ENCODE measurements at places on chromosomes 5 and 9. TPM values are rescaled to one million over a fixed set of nuclear protein-coding genes. Genes with fewer than 3 reads are reported as not detected.

Gene INSL6
- total RNA-seq = not detected

DNA sequence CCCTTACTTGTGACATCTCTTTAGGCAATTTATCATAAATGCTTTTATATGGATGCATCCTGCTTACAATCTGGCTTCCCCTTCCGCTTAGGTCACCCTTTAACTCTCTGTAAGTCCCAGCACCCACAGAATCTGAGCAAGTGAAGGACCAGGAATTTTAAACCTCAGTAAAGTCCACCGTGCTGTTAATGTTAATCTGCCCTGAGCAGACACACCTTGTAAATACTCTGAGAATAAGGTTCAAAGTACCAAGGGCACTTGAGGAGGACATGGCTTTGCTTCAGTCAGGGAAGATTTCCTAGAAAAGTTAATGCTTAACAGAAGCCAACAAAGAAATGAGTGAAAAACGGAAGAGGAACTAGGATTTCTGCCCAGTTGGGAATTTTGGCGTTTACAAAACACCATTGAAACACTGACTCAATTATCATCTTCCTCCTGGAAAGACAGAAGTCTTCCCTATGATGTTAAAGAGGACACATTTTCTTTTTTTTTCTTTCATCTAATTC lies 26.4 kb upstream of the TTC39B start:
- DNase-seq = no peak
- no peaks in the 10 kb centered on the region for H3K27me3 ChIP-seq
- H3K4me3 ChIP-seq = no peak overlapping the region
- no peak overlapping the region for H3K27ac ChIP-seq
- no peaks in the 10 kb centered on the region for H3K36me3 ChIP-seq

DNA sequence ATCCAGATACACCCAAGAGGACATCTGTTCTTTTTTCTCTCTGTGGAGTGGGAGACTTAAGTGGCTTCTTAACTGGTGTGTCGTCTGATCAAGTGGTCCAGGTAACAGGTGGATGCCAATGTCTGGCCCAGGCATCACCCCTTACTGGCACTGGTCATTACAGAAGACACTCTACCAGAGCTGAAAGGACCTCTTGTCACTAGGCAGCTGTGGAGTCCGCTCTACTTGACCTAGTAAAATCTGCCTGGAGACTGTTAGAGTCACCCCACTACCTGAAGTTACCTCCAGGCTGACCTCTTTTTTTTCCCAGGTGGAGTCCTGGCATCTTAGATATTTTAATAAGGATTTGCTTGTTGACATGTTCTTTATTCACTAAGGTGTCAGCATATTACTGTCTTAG lies 22.5 kb downstream of the FXN start:
- DNase-seq = peak; percentile 33
- H3K36me3 ChIP-seq = peaks cover 4% of the 10 kb centered on the region
- no peak overlapping the region for H3K27ac ChIP-seq
- no peak overlapping the region for H3K4me3 ChIP-seq

DNA sequence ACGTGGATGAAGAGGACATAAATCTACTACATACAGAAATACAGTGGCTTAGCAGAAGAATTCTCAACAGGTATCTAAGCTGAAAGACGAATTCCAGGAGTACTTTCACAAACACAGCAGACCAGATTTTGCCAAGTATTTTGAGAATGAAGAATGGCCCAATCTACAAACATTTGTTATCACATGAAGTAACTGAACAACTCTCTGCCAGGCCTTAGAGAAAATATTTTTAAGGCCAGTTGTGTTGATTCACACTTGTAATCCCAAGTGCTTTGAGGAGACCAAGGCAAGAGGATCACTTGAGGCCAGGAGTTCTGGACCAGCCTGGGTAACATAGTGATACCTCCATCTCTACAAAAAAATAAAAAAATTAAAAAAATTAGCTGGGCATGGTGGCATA lies 14.3 kb downstream of the AGTPBP1 start:
- no peaks in the 10 kb centered on the region for H3K27me3 ChIP-seq
- no peaks in the 10 kb centered on the region for H3K36me3 ChIP-seq
- no peak for DNase-seq
- peaks cover 19% of the 10 kb centered on the region for H3K4me1 ChIP-seq

- H3K4me1 ChIP-seq = peaks cover 85% of the 10 kb centered on the region
- H3K27me3 ChIP-seq = no peaks in the 10 kb centered on the region
- H3K4me3 ChIP-seq = peak within 1 kb of the TSS; percentile 87
- DNase-seq = peak; percentile 96
Observed at GRCh38 chr5:151080613-151081430, at the start of gene TNIP1. TSS of gene TNIP1 (minus strand) at chr5:151081034. CDS start at chr5:151065095, 15,939 bp downstream.

GRCh38 chr9:96020792-96021550 lies 145.5 kb downstream of the ERCC6L2 start:
- DNase-seq = peak; percentile 90
- H3K27ac ChIP-seq = peak overlapping the region; percentile 86
- no peaks in the 10 kb centered on the region for H3K36me3 ChIP-seq
- H3K4me3 ChIP-seq = peak overlapping the region; percentile 52
- peaks cover 29% of the 10 kb centered on the region for H3K4me1 ChIP-seq

Gene HNRNPH1
- total RNA-seq = 366 TPM

- no peak overlapping the region for H3K27ac ChIP-seq
- no peaks in the 10 kb centered on the region for H3K36me3 ChIP-seq
- no peaks in the 10 kb centered on the region for H3K27me3 ChIP-seq
- DNase-seq = no peak
- no peak overlapping the region for H3K4me3 ChIP-seq
Observed at GRCh38 chr9:17837965-17838364, 259.1 kb downstream of the SH3GL2 start.

DNA sequence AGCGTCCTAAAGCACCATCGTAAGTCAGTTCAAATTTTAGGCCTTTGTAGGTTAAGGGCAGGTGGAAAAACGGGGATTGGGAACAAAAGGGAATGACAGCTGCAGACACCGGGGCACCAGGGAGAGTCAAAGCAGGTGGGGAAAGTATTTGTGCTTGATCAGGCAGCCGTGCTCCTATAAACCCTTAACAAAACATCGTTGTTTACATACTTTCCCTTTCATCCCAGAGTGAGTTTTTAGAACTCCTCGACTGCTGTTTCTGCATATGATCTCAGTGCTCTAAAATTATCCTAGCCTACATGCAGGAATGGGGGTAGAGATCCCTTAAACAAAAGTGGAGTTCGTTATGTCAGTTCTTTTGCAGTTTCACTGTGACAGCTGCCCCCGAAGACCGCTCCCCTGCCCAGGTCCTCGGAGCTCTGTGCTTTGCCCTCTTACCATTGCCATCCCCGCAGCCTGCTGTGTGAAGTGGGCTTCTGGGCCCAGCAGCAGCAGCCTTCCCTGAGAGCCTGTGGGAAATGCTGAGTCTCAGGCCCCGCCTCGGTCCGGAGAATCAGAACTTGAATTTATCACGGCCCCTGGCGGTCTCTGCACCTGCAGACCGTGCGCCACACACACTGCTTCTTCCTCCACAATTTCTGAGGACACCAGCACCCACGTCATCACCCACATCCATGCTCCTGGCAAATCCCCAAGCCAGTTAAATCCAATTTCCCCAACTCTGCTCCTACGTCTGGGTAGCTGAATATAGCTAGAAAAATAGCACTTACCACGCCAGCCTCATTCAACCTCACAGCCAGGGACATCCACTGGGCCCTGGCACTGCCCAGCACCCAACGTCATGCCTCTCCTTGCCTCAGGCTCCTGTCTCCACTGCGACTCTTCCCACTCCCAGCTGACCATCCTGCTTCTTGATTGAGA lies 86.8 kb downstream of the NSUN2 start:
- H3K4me3 ChIP-seq = no peak overlapping the region
- no peaks in the 10 kb centered on the region for H3K36me3 ChIP-seq
- H3K27me3 ChIP-seq = no peaks in the 10 kb centered on the region
- H3K27ac ChIP-seq = no peak overlapping the region

Gene C5orf52
- not detected for total RNA-seq

GRCh38 chr9:98539954-98540353 lies 168.8 kb downstream of the GABBR2 start:
- no peak for DNase-seq
- no peak overlapping the region for H3K4me3 ChIP-seq
- no peaks in the 10 kb centered on the region for H3K36me3 ChIP-seq
- no peaks in the 10 kb centered on the region for H3K27me3 ChIP-seq
- no peak overlapping the region for H3K27ac ChIP-seq
- H3K4me1 ChIP-seq = peaks cover 4% of the 10 kb centered on the region

DNA sequence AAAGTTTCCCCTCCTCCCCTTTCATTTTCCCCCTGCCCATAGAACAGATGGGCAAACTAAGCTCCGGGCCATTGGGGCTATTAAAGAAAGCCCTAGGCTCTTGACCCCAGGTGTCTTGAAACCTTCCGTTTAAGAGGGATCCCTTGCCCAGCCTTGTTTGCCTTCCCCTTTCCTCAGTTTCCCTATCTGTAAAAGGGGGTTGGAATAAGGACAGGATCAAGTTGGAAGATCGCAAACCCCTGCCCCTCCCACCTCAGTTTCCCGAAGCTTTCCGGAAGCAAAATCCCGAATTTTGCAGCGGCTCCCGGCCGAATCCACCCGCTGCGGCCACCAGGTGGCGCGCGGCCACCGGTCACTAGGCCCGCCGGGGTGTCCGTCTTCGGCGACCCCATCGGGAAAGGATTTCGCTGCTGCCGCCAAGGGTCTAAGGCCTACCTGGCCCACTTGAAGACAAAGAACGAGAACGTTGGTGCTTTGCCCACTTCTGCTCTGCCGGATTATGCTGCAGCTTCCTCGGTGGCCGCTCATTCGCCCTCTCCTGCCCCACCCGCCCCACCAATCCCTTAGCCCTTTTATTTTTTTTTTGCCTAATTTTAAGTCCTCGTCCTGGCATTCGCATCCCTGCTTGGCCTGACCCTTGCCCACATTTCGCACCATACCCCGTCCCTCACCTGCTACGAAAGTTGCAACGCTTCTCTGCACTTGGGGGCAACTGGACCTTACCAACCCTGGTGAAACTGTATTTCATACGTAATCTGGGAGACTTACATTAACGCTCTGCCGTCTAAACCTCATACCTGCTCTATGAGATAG lies 962 bp upstream of the NR6A1 start:
- peak overlapping the region; percentile 39 for H3K27ac ChIP-seq
- no peaks in the 10 kb centered on the region for H3K27me3 ChIP-seq
- H3K36me3 ChIP-seq = no peaks in the 10 kb centered on the region
- peak; percentile 95 for DNase-seq
- H3K4me1 ChIP-seq = peaks cover 39% of the 10 kb centered on the region

DNA sequence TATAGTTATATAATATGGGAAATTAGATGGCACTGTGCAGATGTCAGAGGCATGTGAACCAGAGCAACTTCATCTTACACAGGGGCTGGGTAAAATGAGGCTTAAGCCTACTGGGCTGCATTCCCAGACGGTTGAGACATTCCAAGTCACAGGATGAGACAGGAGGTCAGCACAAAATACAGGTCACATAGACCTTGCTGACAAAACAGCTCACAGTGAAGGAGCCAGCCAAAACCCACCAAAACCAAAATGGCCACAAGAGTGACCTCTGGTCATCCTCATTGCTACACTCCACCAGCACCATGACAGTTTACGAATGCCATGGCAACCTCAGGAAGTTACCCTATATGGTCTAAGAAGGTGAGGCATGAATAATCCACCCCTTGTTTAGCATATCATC lies 479.4 kb downstream of the TLR4 start:
- no peak overlapping the region for H3K27ac ChIP-seq
- no peaks in the 10 kb centered on the region for H3K36me3 ChIP-seq
- H3K27me3 ChIP-seq = no peaks in the 10 kb centered on the region
- no peaks in the 10 kb centered on the region for H3K4me1 ChIP-seq
- no peak overlapping the region for H3K4me3 ChIP-seq

Gene PLEKHG4B
- total RNA-seq = 1.7 TPM

Gene CBY3
- 1.8 TPM for total RNA-seq

Gene FGF10
- total RNA-seq = 2.5 TPM

Gene ZFP2
- total RNA-seq = 0.94 TPM

Gene LRRC19
- 1.5 TPM for total RNA-seq

DNA sequence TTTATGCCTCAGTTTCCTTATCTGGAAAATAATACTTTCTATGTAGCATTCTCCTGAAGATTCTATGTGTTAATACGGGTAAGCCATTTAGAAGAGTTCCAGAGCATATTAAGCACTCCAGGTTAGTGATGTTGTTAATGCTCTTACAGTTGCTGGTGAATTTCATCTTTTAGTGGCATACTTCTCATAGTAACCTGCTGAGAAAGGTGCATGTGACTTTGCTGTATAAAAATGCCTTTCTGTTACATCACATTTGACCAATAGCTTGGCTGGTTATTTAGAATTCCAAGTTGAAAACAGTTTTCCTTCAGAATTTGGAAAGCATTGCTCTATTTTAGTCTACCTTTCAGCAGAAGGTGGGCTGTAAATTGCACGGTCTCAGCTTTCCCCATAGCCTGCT lies 27.2 kb downstream of the GCNT1 start:
- H3K4me3 ChIP-seq = no peak overlapping the region
- no peaks in the 10 kb centered on the region for H3K4me1 ChIP-seq
- DNase-seq = no peak
- H3K36me3 ChIP-seq = no peaks in the 10 kb centered on the region
- H3K27me3 ChIP-seq = no peaks in the 10 kb centered on the region

DNA sequence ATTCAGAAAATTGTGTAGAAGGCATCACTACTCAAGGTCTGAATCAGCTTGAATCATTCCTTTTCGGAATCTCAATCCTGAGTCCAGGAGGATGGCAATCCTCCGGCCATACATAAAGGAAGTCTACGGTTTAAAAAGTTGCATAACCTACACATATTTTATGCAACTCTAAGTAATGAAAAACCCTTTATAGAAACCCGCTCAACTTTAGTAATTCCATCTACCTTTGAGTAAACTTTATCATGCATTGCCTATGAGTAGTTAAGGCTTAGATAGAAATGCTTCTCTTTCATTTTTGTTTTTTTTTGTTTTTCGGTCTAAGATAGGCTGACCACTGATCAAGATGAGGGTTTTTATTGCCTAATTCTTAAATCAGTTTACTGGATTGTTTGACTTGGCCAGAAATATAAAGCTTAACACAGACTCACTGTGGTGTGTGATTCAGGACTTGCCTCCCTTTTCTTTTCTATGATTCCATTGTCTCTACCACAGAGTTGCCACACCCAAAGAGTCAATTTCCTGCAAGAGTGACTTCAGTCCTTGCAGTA lies 85.0 kb downstream of the LURAP1L start:
- no peak overlapping the region for H3K4me3 ChIP-seq
- no peak overlapping the region for H3K27ac ChIP-seq
- H3K27me3 ChIP-seq = no peaks in the 10 kb centered on the region
- DNase-seq = no peak
- H3K36me3 ChIP-seq = no peaks in the 10 kb centered on the region

Gene SPATA31C1
- total RNA-seq = not detected

Data from upper lobe of left lung (tissue), 6 donors.